ENCODE measurements at places on chromosomes 6 and 20.

- DNase-seq, result peak; percentile 32
These were observed 11.2 kb downstream of the GNAS-AS1 start for GRCh38 chr20:58839474-58839874.

DNA sequence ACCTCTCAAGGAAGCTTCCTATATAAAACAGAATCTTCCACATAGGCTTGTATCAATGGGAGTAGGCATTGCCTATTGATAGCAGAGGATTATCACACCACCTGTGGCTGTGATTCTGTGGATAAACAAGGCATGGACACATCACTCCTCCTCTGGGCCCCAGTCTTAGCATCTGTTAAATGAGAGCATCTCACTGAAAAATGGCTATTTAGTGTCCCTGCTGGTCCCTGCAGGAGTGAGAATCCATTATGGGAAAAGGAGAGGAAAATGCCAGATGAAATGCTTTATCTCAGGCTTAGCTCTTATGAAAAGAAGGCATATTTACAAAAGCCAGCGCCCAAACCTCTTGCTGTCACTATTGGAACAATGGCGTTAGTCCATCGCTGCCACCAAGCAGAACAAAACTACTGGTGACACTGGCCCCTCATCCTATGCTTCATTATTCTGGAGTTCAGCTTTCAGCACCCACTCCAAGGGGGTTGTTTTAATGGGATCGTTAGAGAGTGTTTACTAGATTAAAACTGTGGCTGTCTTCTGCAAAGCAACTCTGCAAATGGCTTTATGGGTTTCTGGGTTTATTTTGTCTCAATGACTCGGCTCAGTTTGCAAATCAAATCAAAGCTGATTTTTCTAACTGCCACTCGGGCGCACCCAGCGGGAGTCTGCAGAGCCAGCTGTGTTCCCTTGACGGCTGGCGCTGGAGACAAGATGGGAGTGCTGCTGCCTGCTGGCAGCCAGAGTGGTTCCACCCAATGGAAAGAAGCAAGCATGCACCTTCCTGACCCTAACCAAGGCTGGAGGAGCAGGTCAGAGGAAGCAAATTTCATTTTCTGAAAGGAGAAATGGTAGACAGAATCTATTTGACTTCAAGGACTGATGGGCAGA lies 658.8 kb upstream of the CHD6 start:
- DNase-seq, result no peak

DNA sequence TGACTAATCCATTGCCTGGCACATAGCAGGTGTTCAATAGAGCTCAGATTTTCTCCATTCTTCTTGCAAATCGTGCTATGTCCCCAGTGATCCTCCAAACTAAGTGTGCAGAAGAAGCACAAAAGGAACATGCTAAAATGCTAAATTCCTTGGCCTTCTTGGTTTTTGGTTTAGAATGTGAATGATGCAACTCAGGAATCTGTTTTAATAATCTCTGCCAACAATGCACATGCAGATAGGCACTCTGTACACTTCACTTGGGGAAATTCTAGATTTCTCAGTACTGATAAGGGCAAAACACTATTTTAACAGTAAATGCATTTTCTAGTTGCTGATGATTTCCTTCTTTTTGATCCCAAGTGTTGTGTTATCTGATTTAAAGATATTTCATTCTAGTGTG lies 35.2 kb downstream of the SLC22A1 start:
- no peak for DNase-seq

GRCh38 chr6:73372516-73372915 lies 2.8 kb upstream of the OOEP start:
- no peak for DNase-seq

GRCh38 chr6:88852000-88852399 lies 111.4 kb downstream of the RNGTT start:
- no peak for DNase-seq

DNA sequence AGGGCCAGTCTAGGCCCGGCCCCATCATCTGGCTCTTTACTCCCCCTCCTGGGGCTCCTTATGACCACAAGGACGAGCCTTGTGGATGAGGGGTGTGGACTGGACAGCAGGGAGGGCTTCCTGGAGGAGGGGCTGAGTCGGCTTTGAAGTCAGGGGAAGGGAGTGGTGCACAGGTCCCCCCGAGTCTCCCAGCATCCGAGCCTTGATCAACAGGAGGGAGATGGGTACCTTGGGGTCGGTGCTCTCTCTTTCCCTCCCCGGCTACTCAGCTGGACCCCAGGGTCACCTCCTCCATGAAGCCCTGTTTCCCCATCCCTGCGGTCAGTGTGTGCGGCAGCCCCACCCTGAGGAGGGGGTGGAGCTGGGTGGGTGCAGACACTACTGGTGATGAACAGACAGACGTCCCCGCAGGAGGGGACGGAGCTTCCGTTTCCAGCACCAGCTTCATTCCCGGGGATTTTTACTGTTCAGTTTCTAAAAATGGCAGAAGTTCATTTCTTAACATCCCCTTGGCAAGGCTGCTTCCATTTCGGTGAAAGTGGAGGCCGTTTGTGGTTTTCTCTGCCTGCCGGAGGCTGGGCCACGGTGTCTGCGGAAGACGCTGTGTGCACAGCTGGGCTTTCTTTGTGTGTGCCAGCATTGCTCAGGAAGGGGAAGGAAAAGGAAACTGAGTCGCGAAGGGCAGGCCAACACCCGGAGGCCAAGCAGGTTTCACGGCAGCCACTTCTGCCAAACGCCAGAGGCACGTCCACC lies 19.6 kb downstream of the NTSR1 start:
- no peak for DNase-seq

DNA sequence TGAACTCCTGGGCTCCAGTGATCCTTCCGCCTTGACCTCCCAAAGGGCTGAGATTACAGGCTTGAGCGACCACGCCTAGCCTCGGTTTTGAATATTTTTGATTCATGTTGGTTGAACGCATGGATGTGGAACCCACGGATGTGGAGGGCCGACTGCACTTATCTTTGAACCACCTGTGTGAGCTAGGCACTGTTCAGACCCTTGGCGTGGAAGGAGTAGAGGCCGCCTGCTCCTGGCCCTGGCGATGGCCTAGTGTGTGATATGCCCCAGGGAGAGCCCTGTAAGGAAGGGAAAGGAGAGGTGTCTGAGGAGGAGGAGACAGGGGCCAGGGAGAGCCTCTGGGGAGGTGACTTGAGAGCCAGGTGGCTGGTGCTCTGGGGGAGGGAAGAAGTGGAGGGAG lies 64.3 kb downstream of the BCAS4 start:
- DNase-seq, result no peak

DNA sequence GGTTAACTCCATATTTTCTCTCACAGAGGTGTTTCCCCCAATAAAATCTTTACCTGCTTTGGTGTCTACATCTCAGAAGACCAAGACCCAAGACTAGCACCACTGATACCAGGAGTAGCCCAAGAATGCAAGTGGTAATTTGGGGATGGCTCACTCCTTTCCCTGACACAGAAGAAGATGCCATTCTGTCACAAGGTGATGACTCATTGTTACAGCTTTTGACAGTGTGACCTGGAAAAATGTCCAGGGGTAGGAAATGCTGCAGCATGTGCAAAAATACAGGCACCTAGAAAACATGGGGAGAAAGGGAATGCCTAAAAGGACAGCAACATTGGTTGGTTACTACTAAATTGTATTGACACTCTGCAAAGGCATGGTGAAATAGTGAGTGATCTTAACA lies 254.0 kb upstream of the GJE1 start:
- peak; percentile 27 for DNase-seq

DNA sequence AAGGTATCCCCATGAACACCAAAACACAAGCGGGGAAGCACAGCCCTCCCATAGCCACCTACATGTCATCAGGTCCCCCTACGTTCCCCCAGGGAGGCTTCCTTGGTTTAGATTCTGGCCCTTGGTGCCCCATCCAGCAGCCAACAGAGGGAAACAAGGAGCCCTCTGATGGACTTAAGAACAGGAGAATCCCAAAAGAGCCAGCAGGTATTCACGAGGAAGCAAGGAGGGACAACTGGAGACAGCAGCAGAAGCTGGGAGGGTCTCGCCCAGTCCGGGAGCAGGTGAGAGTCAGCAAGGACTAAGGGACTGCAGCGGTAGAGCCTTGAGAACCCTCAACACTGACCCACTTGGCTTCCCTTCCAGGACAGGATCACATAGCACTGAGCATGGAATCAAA lies 58.4 kb upstream of the TOP1 start:
- no peak for DNase-seq

DNA sequence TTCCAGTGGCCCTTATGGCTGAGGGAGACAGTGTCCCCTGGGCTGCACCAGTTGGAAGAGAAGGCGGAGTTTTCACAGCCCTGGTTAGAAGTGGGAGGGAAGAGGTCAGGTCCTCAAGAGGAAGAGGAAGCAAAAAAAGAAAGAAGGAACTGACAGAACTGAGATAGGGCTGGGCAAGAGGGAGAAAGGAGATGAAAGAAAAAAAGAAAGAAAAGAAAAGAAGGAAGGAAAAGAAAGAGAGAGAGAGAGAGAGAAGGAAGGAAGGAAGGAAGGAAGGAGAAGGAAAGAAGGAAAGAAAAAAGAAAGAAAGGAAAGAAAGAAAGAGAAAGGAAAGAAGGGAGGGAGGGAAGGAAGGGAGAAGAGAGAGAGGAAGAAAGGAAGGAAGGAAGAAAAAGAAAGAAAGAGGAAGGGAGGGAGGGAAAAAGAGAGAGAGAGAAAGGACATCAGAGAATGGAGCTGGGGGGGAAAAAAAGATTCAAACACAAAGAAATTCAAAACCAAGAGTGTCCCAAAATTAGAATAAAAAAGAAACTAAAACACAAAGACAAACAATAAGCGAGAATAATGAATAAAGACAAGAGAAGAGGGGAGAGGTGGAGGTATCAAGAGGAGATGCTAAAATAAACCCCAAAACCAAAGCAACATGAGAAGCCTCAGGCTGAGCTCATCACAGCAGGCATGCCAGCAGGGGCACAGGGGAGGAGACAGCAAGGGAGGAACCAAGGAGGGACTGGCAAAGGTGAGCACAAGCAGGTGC lies 5.3 kb upstream of the FUCA2 start:
- DNase-seq, result no peak

DNA sequence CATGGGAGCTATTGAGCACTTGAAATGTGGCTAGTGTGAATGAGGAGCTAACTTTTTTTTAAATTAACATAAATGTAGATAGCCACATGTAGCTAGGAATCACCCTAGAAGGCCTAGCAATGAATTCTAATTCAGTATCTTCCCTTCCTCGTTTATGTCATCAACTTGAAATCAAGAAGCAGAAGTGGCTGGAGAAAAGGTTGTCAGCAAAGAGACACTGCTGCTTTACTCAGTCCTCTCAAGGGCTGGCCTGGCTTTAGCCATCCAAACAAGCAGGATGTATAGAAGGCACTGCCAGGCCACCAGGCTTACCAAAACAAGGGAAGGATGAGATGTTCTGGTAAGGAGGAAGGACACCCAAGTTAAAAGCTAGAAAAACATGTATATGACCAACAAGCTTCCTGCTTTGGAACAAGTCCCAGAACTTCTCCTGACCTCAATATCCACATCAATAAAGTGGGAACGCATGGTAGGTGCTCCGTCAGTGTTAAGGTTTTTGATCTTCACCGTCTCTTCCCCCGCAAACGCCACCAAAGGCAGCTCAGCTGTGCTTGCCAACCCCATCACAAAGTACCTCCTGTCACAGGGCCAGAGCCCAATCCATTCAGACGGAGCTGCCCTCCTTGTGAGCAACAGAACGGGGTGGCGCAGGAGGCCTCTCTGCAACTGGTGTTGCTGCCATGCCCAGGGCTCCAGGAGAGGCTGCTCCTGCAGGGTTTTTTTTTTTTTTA lies 235.8 kb upstream of the RIN2 start:
- DNase-seq, result no peak

DNA sequence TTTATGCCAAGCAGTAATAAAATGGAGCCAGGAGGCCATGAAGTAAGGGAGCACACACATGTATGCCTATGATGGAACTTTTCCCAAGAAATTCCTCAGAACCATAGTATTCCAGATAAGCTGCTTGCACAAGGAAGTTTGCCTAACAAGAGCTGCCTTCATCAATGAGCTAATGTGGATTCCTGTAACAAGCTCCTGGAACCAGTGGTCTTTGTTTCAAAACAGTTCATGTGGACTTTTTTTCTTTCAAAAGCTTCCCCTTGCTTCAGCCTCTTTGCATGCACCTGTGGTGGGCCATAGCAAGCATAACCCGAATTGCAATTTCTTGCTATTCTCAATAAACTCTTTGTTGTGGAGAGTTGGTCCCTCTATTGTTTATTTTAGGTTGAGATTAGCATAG lies 359.6 kb downstream of the UTRN start:
- peak; percentile 17 for DNase-seq

DNA sequence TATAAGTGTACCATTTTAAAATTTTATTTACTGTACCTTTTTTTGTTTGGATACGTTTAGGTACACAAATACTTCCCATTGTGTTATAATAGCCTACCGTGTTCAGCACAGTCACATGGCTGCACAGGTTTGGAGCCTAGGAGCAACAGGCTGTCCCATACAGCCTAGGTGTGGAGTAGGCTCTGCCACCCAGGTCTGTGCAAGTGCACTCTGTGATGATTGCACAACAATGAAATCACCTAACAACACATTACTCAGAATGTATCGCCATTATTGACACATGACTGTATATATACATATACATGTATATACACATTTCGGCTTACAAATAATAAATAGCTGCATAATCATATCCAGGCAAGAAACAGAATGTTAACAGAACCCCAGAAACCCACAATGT lies 15.4 kb downstream of the SERAC1 start:
- DNase-seq, result no peak

- peak; percentile 68 for DNase-seq
These were observed 807 bp downstream of the LKAAEAR1 start for GRCh38 chr20:64083378-64083803.

GRCh38 chr6:127301199-127301700 lies 34.6 kb downstream of the RNF146 start:
- DNase-seq, result no peak

DNA sequence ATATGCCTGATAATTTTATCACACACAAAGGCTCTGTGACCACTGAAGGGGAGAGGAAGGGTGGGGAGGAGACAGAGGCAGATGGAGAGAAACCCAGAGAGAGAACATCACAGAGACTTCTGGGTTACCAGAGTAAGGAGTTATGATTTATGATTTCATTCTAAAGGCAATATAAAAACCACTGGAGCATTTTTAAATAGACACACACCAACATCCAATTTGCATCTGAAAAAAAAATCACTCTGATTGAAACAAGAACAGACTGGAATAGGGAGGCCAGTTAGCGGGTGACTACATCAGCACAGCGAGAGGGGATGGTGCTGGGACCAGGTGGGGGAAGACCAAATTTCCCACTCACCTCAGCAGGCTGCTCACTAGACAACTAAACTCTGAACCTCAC lies 104.8 kb downstream of the AGPAT4 start:
- DNase-seq, result no peak

Data from kidney tubule cell (primary cell).